ENCODE measurements at places on chromosomes 3 and 15.

- DNase-seq, result no peak
Observed at GRCh38 chr3:51257870-51258269, 127.2 kb upstream of the MANF start.

DNA sequence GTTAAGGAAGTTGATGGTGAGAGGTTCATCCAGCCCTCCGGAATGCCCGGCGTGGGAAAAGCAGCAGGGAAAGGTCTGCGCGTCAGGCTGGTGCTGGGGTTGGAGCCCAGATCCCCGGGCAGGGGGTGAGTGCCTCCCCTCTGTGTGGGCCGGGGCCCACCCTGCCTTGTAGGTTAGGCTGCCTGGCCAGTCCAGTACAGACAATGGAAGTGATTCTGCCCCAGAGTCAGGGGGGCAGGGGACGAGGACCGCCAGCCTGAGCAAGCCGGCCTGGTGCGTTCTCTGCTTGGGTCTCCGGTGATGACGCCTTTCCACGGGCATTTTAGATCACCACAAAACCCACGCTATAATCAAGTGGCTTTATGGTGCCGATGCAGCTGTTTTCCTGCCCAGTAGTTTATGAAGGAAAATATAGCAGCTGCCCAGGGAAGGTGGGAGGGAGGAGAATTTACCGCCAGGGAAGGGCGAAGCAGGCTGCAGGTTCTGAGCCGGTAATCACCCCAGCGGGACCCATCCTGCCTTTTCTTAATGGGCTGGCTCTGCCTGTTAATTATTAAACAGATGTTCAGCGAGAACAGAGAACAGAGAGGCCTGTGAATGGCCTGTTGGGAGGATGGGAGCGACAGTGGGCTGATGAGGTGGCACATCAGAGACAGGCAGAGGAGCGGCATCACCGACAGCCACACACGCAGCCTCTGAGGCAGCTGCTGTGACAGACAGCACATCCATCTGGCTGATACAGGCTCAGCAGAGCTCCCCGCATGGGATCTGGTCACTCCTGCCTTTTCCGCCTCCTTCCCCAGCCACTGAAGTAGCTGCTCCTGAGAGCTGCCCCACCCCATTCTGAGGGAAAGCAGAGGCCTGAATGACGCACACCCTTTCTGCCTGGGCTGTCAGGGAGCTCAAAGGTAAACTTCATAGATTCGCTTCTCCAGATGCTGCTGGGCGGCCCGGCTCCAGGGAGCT, 35.2 kb downstream of the BDH1 start:
- DNase-seq, result peak; percentile 44

DNA sequence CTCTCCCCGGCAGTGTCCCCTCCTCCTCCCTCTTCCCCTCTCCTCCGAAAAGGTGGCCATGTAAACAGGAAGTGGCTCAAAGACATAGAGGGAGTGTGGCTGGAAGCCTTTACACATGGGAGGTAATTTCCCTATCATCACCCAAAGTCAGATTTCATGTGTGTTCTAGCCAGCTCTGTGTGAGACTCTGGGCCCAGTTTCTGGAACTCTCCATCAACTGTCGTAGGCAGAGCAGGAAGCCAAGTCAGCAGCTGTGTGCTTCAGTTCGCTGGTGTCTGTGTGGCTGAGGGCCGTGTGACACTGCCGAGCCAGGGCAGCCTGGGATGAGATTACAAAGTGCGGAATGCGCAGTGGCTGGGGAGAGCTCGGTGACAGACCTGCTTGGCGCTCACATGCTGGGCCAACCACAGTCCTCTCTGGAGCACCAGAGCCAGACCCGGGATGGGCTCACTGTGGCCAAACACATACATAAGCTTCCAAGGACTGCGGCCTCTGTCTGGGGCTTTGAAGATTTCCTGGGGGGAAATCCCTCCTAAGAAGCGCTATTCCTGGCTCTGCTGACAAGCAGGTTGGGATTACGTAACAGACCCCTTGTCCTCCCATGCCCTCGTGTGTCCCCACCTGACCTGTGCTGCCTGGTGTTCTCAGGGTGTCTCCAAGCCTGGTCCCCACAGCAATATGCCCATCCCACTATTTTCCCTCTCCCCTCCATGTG, 50.7 kb downstream of the UMPS start:
- DNase-seq, result no peak

GRCh38 chr3:66253790-66254620, 33.2 kb downstream of the SLC25A26 start:
- DNase-seq, result no peak

- peak; percentile 35 for DNase-seq
Observed at GRCh38 chr15:40845511-40846284, 1.9 kb downstream of the SPINT1 start.

- DNase-seq, result no peak
Observed at GRCh38 chr3:170010498-170010897, 27.3 kb upstream of the GPR160 start.

- no peak for DNase-seq
Observed at GRCh38 chr15:70308011-70308734, 210.5 kb upstream of the TLE3 start.

Data from WTC11 (cell line).